B cell (primary cell): ENCODE measurements at places on chromosomes 16 and 17.

DNA sequence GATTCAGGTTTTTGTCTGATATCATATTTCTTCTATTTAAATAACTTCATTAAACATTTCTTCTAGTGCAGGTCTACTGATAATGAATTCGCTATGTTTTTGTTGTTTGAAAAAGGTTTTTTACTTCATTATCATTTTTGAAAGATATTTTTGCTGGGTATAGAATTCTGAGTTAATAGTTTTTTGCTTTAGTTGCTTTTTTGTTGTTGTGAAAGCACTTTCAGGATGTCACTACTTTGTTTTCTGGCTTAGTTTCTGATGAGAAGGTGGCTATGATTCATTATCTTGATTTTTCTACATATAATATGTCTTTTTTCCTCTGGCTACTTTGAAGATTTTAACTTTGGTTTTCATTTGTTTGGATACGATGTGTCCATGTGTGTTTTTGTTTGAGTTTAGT lies 3.5 kb downstream of the ZFP1 start:
- DNase-seq, result no peak

GRCh38 chr17:46181940-46182339 lies 11.3 kb downstream of the KANSL1 start:
- no peak for DNase-seq

GRCh38 chr16:48498769-48499631 lies 111.0 kb downstream of the N4BP1 start:
- DNase-seq, result no peak

DNA sequence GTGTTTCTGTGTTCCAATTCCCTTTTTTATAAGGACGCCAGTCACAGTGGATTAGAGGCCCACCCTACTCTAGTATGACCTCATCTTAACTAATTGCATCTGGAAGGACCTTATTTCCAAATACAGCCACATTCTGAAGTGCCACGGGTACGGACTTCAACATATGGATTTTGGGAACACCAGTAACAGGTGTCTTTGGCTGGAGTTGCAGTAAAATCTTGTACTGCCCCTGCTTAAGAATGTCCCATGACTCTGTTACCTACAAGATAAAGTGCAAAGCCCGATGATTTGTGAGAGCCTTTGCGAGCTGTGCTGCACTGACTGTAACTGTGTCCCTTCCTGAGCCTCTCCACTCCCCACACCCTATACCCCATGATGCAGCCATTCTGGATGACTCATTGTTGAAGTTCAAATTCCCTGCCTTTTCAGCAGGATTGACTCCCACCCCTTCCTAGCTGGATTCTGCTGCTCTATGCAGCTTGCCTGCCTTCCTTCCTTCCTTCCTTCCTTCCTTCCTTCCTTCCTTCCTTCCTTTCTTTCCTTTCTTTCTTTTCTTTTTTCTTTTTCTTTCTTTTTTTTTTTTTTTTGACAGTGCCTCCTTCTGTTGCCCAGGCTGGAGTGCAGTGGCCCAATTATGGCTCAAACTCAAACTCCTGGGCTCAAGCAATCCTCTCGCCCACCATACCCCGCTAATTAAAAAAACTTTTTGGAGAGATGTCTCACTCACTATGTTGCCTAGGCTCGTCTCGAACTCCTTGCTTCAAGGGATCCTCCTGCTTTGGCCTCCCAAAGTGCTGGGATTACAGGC lies 2.1 kb downstream of the HCRT start:
- DNase-seq, result no peak

GRCh38 chr17:9371019-9371418 lies 204.6 kb downstream of the STX8 start:
- no peak for DNase-seq

DNA sequence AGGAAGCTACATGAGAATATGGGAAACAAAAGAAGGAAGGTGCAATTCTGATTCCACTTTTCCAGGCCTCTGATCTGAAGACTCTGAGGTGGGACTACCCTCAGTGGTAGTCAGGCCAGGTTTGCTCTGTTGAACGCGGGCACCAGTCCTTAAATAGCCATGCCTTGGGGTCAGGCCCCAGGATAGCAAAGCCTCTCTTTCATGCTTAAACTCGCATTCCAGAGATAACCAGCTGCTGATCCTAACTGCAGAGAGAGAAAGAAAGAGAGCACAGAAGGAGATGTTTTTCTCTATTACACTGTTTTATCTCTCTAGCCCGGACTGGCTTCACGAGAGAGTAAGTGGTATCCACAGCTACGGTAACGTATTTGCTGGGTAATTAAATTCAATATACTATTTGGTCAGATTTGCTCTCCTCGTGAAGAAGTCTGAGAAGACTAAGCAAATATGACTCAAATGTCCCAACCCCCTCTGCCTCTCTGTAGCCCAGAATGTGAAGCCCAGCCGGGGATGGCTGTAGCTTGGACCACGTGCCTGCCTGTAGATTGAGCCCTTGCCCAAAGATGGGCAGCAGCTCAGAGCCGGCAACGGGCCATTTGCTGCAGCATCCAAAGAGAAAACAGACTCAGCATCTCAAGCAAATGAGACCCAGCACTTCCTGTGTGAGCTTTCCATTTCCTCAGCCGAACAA lies 122.2 kb downstream of the SMG6 start:
- no peak for DNase-seq

- no peak for DNase-seq
Measured at GRCh38 chr17:28141313-28141712, 98.8 kb downstream of the NLK start.

DNA sequence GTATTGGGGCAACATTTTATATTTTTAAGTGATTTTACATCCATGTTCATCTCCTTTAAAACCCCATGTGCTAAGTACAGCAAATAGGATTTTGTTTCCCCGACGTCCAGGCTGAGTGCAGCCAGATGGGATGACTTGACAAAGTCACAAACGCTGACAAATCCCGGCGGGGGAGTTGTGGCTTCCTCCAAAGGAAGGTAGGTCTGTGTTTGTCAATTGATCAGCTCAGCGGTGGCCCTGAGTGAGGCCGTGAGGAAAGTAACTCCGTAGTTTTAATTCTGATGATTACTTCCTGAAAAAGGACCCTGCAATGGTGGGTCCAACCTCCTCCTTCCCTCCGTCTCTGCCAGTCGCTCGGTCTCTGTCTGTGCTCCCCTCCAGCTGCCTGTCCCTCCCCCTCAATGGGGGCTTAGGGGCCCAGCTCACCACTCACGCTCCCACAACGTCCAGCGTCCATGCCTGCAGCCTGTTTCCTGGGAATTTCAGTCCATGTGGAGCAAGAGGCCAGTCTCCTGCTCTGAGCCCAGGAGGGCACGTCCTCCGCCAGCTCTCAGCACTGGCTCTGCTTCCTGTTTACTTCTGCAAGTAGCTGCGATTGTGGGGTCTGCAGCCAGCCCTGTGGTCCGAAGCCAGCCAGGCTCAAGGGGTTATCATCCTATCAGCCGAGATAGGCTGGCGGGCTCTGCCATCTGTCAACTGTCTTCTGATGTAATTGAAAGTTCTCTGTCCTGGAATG lies 209.4 kb upstream of the FOXF1 start:
- no peak for DNase-seq

DNA sequence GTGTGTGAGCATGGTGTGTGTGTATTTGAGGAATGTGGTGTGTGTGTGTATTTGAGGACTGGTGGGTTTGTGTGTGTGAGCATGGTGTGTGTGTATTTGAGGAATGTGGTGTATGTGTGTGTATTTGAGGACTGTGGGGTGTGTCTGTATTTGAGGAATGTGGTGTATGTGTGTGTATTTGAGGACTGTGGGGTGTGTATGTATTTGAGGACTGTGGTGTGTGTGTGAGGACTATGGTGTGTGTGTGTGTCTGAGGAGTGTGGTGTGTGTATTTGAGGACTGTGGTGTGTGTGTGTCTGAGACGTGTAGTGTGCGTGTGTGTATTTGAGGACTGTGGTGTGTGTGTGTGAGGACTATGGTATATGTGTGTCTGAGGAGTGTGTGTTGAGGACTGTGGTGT lies 18.0 kb upstream of the CACNG1 start:
- DNase-seq, result no peak

DNA sequence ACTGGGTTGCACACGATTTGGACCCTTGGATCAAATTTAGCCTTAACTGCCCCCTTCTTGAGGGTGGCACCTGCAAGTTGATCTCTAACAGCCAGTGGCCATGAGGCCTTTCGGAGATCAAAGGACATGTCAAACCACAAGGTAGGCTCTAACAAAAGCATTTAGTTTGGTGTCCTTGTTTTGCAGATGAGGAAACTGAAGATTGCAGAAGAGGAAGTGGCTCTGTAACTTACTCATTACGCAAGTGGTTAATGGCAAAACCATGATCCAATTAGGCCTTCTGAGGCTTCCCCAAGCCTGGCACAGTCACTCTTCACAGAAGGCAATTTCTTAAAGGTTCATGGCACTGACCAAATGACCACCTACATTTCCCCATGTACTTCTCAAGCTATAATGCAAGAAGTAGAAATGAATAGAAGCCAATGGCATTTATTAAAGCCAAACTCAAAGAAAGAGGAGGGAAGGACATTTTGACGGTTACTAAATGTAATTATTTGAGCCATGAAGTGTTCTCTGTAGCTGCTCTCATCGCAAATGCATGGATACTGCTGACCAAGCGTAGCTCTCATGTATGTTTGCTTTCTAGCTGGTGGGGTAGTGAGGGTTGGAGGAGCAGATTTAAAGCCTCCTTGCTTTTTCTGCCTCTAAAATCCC lies 32.8 kb upstream of the ABCC12 start:
- DNase-seq, result no peak

DNA sequence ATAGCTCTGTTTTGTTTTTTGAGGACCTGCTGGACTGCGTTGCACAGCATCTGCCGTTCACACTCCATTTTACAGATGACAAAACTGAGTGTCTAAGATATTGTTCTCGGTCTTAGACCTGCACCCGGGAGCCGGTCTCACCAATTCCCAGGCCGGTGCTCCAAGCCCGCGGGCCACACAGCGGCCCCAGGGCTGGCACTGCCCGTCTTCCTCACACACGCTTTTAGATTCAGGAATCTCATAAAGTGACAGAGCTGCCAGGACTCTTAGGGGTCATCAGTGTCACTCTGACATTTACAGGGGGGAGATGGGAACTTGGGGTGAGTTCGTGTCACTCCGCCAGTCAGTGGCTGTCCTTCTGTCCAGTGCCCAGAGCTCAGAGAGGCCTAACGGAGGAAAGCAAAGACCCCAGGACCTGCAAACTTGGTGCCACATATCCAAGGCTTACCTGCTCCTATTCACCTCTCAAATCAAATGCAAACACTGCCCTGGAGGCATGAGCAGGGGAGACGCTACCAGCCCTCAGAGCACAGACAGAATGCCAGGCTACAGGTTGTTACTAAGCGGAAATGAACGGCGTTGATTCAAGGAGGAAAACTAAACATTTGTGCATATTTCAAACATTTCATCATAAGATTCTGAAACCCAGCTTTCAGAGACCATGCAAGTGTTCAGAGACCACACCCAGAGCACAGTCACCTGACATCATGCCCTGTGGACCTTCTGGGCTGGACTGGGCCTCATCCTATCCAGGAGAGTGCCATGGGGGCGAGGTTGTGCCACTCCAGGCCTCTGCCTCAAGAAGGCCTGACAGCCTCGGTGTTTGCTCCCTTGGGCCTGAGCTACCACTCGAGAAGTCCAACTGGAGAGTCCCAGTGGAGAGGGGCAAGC lies 29.5 kb downstream of the TNFRSF13B start:
- no peak for DNase-seq

DNA sequence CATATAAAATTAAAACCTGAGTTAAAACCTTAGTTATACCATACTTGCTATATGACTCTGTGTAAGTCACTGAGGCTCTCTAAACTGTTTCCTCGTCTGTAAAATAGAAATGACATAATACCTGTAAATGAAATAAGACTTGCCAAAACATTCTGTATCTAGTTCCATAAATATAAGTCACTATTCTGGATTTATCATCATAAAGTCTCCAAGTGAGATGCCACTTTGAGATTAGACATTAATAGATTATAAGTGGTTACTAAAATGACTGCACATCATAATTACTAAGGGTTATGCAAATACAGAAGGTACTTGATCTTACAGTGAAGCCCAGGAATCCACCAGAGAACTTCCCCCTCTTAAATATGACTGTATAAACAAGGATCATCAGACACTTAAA lies 12.0 kb upstream of the BRIP1 start:
- DNase-seq, result no peak

DNA sequence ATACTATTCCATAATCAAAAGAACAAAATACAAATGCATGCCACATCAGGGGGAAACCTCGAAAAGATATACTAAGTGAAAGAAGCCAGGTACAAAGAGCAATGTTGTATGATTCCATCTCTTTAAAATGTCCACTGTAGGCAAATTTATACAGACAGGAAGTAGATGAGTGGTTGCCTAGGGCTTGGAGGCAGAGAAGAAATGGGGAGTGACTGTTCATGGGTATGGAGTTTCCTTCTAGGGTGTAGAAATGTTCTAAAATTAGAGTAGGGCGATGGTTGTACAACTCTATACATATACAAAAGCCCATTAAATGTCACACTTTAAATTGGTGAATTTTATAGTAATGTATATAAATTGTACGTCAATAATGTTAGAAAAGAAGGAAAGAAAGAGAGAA lies 128.1 kb downstream of the MAF start:
- DNase-seq, result no peak

DNA sequence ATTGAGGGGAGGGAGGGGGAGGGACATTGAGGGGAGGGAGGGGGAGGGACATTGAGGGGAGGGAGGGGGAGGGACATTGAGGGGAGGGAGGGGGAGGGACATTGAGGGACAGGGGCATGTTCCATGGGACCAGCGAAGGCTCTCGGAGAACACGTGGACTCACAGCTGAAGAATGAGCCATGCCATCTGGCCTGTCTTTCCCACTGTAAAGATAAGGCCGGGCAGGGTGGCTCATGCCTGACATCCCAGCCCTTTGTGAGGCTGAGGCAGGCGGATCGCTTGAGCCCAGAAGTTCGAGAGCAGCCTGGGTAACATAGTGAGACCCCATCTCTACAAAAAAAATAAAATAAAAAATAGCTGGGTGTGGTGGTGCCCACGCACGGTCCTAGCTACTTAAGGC lies 32.5 kb downstream of the RPH3AL start:
- no peak for DNase-seq

DNA sequence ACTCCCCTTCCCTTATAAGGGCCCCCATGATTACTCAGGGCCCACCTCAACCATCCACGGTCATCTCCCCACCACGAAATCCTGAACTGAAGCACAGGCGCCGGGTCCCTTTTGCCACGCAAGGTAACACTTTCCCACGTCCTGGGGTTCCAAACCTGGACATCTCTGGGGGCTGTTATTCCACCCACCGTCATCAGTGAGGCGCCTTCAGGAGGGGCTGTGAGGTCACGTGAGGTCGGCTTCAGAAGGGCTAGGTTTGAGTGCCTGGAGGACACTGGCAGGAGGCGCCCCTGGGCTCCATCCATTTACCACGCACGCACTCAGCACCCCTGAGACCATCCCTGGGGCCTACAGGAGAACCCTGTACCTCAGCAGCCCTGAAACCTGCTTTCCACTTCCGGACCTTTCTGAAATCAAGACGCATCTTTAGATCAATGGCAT lies 4.1 kb downstream of the CD2BP2 start:
- DNase-seq, result no peak

GRCh38 chr17:17880577-17881196 lies 43.9 kb upstream of the SREBF1 start:
- DNase-seq, result no peak
